ENCODE measurements at places on chromosomes 2 and 18.

DNA sequence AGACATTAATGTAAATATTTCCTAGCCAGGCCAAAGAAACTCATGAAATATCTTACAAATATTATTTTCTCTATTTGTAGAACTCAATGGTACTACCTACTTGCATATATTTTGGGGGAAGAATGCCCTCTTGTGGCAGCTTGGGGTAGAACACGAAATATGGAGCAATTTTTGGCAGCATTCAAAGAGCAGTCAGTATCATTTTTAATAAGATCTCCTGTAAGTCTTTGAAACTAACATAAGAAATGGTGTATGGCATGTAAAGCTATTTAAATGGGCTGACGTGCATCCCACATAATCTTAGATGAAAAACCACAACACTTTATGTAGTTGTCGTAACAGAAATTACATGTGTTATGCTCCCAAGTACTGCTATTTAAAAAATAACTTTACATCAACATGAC, 62.3 kb upstream of the CCDC195 start:
- DNase-seq: peak; percentile 53

DNA sequence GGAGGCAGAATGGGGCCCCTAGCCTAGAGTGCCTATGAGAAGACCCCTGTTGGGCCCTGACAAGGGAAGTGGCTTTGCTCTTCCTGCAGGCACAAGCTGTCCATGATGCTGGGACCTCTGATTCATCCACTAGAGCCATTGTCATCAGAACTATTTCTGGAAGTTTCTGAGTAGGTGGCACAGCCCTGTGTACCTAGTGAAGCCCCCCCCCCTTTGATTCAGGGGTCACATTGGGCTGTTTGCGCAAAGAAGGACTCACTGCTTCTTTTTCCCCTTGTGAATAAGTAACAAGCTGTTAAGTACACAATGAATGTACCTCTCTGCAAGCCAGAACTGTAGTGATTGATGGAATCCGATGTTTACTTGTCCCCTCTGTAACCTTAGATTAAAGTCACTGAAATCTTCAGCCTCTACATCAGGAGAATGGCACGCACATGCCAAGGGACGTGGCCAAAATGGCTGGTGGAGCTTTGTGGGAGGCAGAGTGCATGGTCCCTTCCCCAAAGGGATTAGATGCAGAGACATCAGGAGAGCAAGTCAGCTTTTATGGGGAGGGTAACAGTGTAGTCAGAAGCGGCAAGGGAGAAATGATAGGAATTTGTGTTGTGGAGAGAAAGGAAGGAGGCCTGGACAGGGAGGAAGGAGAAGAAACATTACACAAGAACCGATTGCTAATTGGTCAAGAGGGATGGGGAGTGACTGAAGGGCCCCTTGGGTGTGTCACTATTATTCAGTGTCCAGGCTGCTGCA, 267.6 kb upstream of the RAB12 start:
- DNase-seq: no peak

DNA sequence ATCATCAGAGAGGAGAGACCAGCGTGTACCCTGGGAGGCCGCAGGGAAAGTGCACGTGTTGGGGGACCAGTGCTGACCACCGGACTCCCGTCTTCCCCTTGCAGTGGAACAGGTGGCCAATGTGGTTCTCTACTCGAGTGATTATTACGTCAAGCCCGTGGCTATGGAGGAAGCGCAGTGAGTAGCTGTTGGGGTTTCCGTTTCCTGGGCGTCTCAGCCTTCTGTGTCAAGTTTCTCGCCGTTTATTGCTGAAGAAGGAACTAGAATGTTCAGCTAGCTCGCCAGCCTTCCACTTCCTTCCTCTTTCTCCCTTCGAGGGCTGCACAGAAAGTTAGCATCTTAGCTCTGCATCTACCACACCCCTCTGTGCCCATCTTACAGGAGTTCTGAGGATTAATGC, 22.8 kb upstream of the DGKD start:
- no peak for DNase-seq

- no peak for DNase-seq
These were observed 208.3 kb downstream of the PIK3C3 start for GRCh38 chr18:42163321-42163720.

- no peak for DNase-seq
These were observed 39.0 kb upstream of the KLHL29 start for GRCh38 chr2:23346029-23346428.

DNA sequence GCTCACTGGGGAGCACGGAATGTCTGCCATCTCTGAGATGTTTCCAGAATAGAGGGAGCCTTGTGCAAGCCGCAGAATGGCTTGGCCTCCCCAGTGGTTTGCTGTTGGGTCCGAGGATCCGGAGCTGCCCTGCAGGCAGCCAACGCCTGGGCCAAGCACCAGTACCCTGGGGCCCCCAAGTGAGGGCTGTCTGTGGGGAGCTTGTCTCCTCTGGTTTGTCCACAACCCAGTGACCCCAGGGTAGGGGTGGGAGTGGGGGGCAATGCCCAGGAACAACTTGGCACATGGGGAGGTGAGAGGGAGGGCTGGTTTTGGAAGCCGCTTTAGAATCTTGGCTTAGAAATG, 147.1 kb downstream of the CABLES1 start:
- DNase-seq: no peak

Measured in LoVo (cell line).